ENCODE measurements at places on chromosomes 12 and 14.

GRCh38 chr12:73731658-73732057, 806.0 kb upstream of the ATXN7L3B start:
- DNase-seq, result no peak

GRCh38 chr14:99961826-99962518, 103.2 kb upstream of the EVL start:
- DNase-seq, result no peak

- no peak for DNase-seq
Observed at GRCh38 chr12:90899456-90900182, 55.4 kb downstream of the CCER1 start.

GRCh38 chr12:109639151-109639872, 65.7 kb downstream of the MVK start:
- DNase-seq, result no peak

GRCh38 chr12:97941686-97942354, 479.2 kb downstream of the RMST start:
- DNase-seq, result no peak

DNA sequence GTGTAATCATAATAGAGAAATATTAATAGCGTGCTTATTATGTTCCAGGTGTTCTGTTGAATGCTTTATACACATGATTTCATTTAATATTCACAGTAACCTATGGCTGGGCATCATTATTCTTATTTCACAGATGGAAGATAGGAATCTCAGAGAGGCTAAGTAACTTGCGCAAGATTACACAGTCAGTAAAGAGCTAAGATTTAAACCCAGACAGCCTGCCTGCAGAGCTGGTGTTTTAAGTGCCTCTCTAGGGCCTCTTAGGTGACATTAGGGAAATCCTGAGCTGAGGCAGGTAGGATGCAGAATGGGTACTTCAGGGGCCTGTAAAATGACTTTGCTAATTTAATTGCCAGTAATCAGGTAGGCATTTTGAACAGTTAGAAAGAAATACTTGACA, 18.5 kb upstream of the BHLHE41 start:
- DNase-seq, result no peak

GRCh38 chr14:54686219-54686870, 119.4 kb downstream of the SAMD4A start:
- DNase-seq, result no peak

DNA sequence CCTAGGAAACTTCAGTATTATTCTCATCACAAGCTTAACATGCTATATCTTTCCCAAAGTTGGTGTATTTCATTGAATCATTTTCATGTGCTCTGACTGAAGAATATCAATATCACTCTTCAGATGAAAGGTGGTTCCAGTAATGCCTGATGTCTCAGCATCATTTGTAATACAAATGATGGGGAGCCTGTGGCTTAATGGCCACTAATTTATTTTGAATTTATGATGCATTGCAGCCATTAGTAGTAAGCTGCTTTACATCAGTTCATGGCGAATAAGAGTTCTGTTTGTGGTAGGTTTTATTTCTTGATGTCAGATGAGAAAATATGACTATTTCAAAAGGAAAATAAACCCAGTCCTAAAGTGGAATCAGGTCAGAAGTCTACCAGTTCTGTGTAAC, 139.4 kb downstream of the SLC16A7 start:
- no peak for DNase-seq

- DNase-seq, result peak; percentile 33
Observed at GRCh38 chr12:109110988-109111495, 5.3 kb upstream of the ACACB start.

GRCh38 chr12:117882603-117883184, 86.1 kb downstream of the KSR2 start:
- no peak for DNase-seq

DNA sequence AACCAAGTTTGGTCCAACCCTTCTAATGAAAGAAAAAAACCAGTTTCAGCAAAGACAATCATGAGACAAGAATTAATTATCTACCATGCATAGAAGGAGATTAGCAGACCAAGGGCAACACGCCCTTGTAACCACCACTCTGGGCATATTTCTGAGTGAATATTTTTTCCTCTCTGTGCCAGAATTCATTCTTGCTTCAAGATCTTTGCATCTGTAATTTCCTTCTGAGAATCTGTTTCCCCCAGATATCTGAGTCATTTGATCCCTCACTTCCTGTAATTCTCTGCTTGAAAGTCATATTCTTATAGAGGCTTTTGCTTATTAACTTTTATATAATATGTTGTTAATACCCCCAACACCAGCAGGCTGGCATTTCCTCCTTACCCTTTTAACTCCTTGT, 243.7 kb downstream of the SLC16A7 start:
- DNase-seq, result no peak

DNA sequence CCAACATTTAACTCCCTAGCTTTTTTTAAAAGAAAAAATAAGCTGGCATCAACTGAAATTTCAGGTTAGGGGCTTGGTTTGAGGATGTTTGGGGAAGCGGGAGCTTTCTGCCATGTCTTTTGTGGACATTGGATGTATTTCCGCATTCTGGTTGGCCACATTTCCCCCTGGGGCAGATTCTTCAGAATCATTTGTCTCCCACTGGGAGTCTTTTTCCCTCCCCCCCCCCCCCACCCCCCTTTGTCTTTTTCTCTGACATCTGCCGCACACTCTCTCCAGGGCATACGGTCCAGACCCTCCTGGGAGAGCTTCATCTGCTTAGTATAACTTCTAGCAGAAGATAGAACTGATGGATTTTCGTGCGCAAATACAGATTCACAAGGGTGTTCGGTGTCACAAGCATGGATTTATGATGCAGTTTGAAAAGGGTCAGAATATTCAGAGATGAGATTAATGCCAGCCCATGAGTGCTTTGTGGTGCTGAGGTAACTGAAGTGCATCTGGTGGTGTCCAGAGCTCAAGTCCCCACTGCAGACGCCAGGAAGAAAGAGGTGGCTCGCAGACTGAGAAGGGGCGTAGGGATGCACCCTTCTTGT, 40.2 kb downstream of the ETV6 start:
- no peak for DNase-seq

GRCh38 chr12:92290886-92291285, 145.2 kb upstream of the BTG1 start:
- no peak for DNase-seq

DNA sequence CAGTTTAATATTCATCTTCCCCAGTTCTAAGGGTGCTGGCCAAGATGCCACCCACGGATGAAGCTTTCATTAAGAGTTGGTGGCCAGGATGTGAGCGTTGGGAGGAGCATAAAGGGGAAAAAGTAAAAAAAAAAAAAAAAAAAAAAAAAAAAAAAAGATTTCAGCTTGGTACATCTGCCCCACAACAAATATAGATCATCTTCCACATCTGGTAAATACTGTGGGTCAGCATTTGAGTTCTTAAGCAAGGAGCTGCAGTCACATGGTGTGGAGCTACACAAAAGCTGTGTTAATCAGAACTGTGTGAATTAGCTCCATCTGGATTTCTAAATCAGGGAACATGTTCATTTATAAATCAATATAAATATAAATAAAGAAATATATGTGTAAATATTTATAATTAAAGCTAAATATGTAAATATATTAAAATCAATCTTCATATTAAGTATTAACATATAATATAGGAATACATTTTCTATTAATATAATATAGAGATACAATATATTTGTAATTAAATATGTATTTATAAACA, 262.3 kb downstream of the NUAK1 start:
- DNase-seq, result no peak

- peak; percentile 62 for DNase-seq
Observed at GRCh38 chr12:96399120-96399918, 920 bp downstream of the CDK17 start.

- DNase-seq, result no peak
Observed at GRCh38 chr14:69567563-69567962, 7.1 kb downstream of the CCDC177 start.

DNA sequence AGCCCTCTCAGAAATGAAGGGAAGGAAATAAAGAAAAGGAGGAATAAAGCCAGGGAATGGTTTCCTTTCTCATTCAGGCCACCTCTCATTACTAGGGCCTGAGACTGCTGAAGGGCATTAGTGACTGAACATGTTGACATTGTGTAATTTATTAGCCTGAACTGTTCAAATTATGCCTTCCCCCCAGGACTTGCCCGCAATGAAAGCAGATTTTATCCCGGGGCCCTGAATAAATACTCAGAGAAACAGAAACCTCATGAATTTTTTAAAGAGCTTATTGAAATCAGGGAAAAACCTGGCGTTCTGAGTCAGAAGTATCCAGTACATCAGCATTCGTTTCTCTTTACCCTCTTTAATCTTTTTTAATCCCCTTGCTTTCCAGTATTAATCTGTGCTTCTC, 35.9 kb upstream of the WSCD2 start:
- no peak for DNase-seq

GRCh38 chr12:131607658-131608447, 103.0 kb upstream of the SFSWAP start:
- no peak for DNase-seq

DNA sequence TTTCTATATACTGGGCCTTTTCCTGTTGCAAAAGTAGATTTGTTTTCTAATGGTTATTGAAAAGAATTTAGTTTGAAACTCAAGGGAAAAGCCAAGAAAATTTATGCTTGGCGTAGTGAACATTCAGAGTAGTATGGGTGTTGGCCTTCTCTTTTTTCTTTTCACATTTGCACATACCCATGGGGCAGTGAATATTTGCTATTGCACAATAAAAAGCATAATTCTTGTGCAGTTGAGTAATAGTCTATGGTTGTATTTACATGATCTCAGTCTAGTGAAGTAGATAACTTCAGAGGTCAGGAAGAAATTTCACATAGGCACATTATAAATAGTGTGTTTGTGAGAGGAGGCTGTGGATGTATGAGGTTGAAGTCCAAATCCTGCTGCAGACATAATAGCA, 158.1 kb downstream of the FLRT2 start:
- no peak for DNase-seq

- DNase-seq, result no peak
Observed at GRCh38 chr12:42109031-42109430, 35.6 kb downstream of the GXYLT1 start.

- no peak for DNase-seq
Observed at GRCh38 chr12:116595186-116595585, 36.0 kb downstream of the MAP1LC3B2 start.

GRCh38 chr12:39628836-39629235, 9.2 kb upstream of the ABCD2 start:
- no peak for DNase-seq

DNA sequence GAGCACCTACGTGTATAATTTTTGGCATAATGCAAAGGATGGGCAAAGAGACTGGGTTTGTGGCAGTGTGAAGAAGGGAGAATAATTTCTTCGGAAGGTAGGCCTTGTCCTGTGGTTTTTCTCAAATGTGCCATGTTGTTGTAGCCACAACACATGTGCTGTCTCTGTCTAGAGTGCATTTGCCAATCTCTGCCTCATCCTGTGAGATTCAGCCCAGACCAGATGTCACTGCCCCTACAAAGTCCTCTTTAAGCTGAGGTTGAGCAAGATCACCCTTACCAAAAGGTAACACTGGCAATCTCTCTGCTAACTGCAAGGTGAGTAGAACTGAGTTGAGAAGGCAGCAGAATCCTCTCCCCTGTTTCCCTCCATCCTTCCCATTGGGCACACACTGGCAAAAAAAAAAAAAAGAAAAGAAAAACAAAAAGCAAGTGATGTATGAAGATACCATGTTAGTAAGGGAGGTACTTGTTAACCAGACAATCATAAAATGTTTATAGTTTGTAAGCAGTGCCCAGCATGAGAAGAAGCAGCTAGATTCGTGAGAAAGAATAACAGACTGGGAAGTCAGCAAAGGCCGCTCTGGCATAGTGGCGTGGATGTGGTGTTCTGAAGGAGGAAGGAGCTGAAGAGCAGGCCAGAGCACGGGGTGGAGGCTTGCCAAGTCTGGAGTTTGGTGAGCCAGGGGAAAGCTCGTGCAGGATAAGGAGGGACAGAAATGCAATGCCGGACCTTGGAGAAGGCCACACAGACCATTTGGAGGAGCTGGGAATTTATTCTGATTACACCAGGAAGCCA, 18.9 kb downstream of the DYRK2 start:
- DNase-seq, result no peak

DNA sequence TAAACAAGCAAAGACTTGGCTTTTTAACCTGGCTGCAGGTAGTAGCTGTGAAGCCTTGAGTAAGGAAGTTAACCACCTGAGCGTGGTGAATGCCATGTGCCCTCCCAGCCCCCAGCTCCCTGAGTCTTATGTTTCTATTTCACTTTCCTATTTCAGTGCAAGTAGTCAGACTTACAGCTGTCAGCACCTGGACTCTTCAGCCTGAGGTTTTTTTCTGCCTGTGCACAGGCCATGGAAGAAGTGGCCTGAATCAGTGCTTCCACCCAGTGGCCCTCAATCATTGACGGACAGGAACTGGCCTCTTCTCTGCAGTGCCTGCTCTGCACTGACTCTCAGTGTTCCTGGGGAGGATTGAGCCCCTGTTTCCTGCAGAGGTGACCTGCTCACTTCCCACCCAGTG, 796.4 kb downstream of the MED13L start:
- DNase-seq, result no peak

DNA sequence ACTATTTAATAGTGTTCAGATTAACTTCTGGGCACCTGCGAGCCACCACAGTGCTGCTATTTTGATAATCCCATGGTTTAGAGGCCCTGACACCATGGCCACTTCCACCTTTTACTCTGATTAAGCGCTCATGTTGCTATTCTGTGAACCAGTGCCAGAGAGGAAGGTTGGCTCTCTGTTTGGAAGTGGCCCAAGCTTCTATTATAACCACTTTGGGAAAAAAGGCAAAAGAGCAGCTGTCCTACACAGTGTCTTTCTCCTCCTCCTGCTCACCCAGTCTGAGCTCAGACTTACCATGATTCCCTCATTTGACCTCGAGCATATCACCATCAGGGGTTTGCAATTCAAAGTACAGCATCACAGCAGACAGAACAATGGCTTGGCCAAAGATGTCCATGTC, 23.3 kb downstream of the DYRK2 start:
- no peak for DNase-seq

- DNase-seq, result no peak
Observed at GRCh38 chr12:89733579-89734201, 25.1 kb upstream of the ATP2B1 start.

- no peak for DNase-seq
Observed at GRCh38 chr12:30826276-30826675, 71.5 kb upstream of the CAPRIN2 start.

- no peak for DNase-seq
Observed at GRCh38 chr12:52245962-52246569, 13.0 kb downstream of the KRT7 start.
